ENCODE measurements at places on chromosomes 13 and 19.

- DNase-seq = no peak
Observed at GRCh38 chr13:74036373-74036772, 97.8 kb downstream of the KLF12 start.

DNA sequence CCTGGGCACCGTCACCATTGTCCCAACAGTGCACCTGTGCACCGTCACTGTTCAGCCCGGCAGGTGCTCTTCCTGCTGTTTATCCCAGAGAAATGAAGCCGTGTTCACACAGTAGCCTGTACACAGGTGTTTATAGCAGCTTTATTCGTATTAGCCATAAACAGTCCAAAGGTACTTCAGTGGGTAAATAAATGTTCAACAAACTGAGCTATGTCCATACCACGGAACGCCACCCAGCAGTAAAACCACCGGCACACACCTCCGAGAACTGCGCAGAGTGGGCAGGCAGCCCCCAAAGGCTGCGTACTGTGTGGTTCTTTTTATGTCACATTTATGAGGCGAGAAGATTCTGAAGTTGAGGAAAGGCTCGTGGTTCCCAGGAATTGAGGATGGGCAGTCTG is 44.9 kb upstream of the DCUN1D2 start:
- no peak for DNase-seq

DNA sequence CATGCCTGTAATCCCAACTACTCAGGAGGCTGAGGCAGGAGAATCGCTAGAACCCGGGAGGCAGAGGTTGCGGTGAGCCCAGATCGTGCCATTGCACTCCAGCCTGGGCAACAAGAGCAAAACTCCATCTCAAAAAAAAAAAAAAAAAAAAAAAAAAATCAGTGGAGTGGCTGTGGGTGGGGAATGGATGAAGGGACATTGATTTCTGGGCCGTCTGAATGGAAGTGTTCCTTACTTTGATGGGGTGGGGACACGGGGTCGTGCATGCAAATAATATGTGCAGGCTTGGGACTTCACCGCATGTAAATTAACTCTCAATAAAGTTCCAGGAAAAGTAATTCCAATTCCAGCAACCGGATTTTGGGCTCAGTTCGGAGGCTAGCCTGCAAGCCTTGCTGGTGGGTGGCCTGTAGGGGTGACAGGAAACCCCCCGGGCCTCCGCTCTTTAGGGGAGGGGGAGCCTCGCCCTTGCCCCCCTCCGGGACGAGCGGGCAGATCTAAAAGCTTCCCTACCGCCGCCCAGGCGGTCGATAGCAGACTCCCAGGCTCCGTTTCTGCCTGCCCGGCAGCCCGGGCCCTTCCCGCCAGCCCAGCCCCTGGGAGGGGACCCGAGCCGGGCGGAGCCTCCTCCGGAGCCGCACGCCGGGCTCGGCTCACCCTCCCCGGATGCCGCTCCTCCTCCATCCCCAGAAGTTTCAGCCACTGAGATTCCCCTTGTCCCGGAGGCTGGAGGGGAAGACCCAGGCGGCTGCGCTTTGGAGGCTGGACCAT is 48.0 kb upstream of the ADGRE5 start:
- DNase-seq = no peak

- DNase-seq = peak; percentile 55
Observed at GRCh38 chr19:16566161-16566560, 6.1 kb downstream of the SLC35E1 start.

GRCh38 chr19:38095411-38096308 is 128.4 kb downstream of the DPF1 start:
- peak; percentile 70 for DNase-seq

GRCh38 chr19:53870485-53870844 is 2.8 kb downstream of the MYADM start:
- peak; percentile 79 for DNase-seq

GRCh38 chr13:79937311-79937710 is 403.6 kb downstream of the SPRY2 start:
- no peak for DNase-seq

DNA sequence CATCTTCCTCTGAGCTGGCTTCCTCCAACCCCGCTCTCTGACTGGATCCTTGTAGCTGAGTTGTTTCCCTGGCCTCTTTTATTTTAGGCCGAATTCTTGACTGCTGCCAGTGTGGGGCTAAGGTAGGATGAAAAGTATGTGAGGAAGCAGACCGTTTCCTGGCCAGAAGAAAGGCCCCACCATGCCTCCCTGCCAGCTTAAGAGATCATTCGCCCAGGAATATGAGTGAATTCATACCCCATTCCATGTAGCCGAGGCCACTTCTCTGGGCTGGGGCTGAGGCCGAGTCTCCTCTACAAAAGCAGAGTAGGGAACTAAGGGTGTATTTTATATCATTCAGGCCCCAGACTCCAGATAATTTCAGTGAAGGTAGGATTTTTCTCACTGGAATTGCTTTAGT is 32.3 kb downstream of the NFIX start:
- no peak for DNase-seq

- no peak for DNase-seq
Observed at GRCh38 chr19:11066326-11066725, 22.9 kb upstream of the LDLR start.

- no peak for DNase-seq
Observed at GRCh38 chr19:43842007-43842406, 14.9 kb downstream of the ZNF283 start.

DNA sequence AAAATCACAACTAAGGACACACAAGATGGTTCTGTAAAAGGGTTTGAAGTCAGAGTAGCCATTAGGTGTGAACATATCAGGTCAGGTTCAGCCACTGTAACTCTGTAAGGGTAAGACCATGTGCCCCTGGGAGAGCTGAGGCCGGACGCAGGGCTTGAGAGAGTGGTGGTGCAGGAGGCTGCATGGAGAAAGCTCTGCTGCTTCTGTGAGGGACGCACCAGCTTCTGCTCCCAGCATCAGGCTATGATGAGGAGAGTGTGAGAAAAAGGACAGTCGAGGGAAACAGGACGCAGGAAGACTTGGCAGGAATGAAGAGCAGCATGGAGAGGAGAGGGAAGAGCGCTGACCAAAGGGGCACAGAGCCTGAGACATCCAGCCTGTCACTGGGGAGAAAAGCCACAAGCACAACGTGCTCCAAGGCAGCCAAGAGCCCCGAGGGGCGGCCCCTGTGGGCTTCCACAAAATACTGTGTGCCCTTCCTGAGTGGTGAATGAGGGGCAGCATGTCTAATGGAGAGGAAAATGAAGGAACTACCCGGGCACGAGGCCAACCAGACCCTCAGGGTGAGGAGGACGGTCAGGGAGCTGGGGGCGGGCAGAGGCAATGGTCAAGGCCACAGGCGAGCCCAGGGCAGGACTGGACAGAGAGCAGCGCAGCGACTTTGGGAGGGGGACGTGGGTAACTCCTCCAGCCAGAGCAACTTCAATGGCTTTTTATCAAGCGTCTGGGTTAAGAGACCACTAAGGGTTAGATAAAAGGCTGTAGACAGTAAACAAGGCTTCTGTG is 107.7 kb downstream of the COL4A1 start:
- no peak for DNase-seq

GRCh38 chr19:36265856-36266374 is 51.0 kb downstream of the ZNF146 start:
- no peak for DNase-seq

DNA sequence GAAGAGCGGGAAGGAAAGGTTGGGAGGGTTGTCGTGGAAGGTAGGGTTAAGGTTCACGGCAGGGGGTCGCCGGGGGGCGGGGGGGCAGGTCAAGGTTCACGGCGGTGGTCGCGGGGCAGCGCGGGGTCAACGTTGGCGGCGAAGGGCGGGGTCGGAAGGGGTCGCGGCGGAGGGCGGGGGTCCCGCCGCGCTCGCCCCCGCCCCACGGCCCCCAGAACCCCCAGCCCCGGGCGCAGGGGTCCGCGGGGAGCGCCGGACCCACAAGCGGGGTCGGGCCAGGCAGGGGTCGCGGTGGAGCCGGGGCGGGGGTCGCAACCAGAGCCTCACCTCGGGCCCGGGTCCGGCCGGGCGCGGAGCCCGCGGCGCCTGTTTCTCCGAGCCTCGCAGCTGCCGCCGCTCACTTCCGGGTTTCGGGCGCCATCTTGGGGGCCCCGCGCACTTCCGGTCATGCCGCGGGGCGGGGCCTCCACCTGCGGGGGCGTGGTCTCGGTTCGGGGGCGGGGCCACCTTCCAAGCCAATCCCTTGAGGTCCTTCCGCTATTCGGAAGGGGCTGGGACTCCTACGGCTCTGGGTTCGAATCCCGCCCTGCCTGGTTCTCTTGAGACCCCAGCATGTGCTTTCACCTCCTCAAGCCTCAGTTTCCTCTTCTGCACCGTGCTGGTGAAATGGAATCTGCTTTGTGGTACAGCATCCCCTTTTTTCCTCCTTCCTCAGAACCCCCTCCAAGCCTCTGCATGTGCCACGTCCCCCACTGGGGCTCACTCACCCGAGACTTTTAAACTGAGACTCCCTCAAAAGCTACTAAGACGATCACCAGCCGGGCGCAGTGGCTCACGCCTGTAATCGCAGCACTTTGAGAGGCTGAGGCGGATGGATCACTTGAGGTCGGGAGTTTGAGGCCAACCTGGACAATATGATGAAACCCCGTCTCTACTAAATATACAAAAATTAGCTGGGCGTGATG is at the start of gene SBNO2:
TSS of gene SBNO2 (minus strand) at position 424 of the 965 bp plus-strand sequence. CDS start 19,992 bp downstream, outside the sequence.
- peak; percentile 86 for DNase-seq

GRCh38 chr13:101309014-101309619 is 107.2 kb downstream of the NALCN start:
- DNase-seq = no peak

DNA sequence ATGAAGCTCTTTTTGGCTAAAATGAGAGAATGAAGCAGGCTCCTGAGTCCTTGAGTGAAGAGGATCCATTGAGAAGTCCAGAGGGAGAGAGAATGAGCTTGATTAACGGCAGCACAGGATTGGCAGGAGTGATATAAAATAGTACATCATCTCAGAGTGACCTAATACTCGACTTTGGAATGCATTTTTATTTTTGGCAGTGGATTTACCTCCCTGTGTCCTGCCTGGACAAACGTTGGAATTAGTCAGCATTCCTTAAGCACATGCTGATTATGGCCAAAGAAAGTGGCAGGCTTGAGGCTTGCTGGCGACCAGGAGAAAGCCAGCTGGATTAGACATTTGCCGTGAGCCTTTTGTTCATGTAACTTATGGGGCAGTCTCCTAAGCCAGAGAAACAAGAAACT is 22.9 kb downstream of the LRCH1 start:
- DNase-seq = no peak

DNA sequence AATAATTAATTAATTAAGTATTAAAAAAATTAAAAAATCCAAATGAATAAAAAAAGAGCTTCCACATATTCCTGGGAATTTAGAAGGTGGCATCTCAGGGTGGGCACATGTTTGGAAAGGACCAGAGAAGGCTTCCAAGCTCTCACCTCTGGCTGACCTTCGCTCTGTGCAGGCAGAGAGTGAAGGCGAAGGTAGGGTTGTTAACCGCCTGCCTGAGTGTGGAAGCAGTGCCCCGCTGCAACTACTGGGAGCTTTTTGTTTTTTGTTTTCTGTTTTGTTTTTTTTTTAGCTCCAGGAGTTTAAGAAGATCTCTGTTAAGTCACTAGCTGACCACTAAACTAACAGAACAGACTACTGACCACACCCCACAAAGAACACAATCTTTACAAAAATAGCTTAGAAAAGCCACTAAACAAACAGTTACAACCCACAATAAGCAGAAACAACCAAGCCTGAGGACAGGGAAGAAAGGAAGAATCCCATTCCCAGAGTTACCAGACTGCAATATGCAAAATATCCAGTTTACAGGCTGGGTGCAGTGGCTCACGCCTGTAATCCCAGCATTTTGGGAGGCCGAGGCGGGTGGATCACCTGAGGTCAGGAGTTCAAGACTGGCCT is 11.4 kb downstream of the ZNF541 start:
- no peak for DNase-seq

DNA sequence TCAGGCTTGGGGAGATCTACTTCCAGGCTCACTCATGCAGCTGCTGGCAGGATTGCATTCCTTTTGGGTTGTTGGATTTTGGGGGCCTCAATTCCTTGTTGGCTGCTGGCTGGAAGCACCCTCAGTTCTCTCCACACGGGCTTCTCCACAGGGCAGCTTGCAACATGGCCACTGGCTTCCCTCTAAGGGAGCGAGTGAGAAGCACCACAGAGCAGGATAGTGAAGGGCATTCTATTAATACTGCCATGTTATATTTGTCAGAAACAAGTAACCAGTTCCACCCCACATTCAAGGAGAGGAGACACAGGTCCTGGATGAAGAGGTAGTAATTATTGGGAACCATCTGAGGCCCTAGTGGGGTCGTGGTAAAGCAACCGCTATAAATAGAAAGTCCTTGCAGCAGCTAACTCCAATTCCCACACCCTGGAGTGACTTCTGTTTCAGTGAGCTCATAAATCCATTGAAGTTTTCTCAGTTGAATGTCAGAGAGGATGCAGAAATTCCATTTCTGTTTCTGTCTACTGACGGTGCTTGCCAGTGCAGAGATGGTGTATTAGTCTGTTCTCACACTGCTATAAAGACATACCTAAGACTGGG is 558.9 kb downstream of the IRS2 start:
- DNase-seq = no peak

- no peak for DNase-seq
Observed at GRCh38 chr13:77034881-77035280, 7.9 kb upstream of the FBXL3 start.

GRCh38 chr19:1428738-1429391 is 9.3 kb upstream of the RPS15 start:
- no peak for DNase-seq

Data from KBM-7 (cell line).